Endodermal cell (in vitro differentiated cells): ENCODE measurements at places on chromosomes 12 and 14. TPM values are rescaled to one million over a fixed set of nuclear protein-coding genes. Genes with fewer than 3 reads are reported as not detected.

Gene FLVCR2
- 6.2 to 9.2 TPM (median 8.4 TPM) in 3 replicates for total RNA-seq

GRCh38 chr14:96255501-96256366 lies at the start of gene BDKRB1:
BDKRB1 (plus strand) TSS chr14:96256210; CDS start chr14:96263683, 7,473 bp downstream.
- DNase-seq, result no peak

Gene PAPLN
- 14.5 and 20.1 TPM in 2 replicates for total RNA-seq

- DNase-seq, result no peak
These were observed 257.8 kb upstream of the AMIGO2 start for GRCh38 chr12:47337581-47337980.

DNA sequence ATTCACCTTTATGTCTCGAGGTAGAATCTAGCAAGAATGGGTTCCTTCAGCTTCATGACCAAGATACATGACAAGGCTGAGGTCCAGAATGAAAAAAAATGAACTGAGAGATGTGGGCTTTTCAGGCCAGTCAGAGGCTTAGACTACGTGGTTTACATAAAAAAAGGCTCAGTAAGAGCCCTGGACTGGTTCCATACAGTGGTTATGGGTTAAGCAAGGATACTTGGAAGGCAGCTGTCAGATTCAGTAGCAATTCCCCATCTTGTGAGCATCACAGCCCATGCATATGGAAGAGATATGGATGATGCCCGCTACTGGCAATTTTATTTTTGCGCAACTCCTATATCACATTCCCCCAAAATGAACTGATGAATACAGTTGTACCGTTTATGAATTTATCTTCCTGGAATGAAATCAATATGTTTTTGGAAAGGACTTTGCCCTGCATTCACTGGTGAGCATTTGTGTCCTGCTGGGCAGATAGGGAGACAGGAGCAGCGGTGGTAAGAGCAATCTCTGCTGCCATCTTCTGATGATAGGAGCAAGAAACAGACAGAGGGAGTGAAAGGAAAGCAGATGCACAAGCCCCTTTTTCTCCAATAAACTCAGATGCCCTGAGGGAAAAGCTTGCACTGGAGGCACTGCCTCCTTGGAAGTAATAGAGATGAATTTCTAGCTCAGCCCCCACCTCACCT lies 280.4 kb downstream of the GALC start:
- DNase-seq, result peak; percentile 61

Gene TOMM20L
- not detected in 3 replicates for total RNA-seq

- DNase-seq, result no peak
These were observed 10.8 kb downstream of the TIGAR start for GRCh38 chr12:4331842-4332241.

Gene KRT81
- total RNA-seq, result not detected in 2 replicates

- peak; percentile 91 for DNase-seq
These were observed 39.6 kb downstream of the IQSEC3 start for GRCh38 chr12:106118-106591.

DNA sequence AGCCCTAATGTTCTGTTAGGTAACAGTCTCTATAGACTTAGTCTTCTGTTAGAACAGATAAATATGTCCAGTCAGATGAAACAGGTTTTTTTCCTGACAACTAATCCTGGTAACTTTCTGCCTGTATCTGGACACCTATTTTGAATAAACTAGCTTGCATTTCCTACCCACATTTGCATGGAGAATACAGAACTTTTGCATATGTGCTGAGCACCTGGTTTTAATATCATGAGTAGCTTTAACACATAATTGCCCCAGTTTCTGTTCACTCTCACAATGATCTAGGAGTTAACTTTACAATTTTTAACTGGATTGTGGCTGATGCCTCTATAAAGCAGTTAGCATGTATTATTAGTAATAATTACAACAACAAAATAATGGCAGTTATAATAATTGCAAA lies 111.7 kb downstream of the KTN1 start:
- no peak for DNase-seq

GRCh38 chr12:32679091-32679919 lies at the start of gene DNM1L:
DNM1L (plus strand) TSS chr12:32679301; CDS start chr12:32679364, 63 bp downstream.
- DNase-seq, result peak; percentile 100

GRCh38 chr14:25237845-25238244 lies 187.9 kb upstream of the STXBP6 start:
- DNase-seq, result peak; percentile 80

Gene MYH7
- not detected in 2 replicates for total RNA-seq
